Dorsolateral prefrontal cortex (tissue), 122 donors: ENCODE measurements at places on chromosomes 5 and 9.

DNA sequence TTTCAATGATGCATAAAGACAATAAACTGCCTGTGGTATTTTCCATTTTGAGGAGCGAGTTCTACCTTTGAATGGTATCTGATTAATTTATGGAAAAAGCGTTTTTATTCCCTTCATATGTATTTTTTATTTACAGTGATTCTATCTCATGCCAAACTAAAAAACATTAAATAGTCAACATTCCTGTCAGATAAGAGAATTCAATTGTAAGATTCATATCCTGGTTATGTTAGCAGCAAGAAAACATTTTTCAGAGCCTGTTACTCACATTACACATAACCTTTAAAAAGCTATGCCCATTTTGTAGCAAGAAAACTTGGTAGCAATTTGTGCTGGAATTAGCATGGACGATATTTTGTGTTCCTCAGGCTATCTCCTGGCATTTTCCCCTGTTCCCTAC, 55.1 kb upstream of the PRLR start:
- DNase-seq: no peak

DNA sequence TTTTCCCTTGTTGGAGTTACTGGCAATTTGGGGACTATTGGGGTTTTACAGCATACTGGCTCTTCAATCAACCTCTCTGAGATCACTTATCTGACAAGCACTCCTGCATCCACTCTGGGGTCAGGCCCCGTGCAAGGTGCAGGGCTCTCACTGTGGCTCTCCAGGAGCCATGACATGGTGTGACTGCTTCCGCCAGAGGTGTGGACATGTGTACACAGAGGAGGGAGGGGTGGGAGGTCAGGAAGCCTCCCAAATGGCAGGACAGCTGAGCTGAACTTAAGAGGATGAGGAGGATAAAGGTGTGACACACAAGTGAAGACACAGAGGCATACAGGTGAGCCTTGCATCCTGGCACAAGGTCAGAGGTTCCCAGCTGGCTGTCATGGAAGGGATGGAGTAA, 24.3 kb downstream of the SHB start:
- DNase-seq: no peak

DNA sequence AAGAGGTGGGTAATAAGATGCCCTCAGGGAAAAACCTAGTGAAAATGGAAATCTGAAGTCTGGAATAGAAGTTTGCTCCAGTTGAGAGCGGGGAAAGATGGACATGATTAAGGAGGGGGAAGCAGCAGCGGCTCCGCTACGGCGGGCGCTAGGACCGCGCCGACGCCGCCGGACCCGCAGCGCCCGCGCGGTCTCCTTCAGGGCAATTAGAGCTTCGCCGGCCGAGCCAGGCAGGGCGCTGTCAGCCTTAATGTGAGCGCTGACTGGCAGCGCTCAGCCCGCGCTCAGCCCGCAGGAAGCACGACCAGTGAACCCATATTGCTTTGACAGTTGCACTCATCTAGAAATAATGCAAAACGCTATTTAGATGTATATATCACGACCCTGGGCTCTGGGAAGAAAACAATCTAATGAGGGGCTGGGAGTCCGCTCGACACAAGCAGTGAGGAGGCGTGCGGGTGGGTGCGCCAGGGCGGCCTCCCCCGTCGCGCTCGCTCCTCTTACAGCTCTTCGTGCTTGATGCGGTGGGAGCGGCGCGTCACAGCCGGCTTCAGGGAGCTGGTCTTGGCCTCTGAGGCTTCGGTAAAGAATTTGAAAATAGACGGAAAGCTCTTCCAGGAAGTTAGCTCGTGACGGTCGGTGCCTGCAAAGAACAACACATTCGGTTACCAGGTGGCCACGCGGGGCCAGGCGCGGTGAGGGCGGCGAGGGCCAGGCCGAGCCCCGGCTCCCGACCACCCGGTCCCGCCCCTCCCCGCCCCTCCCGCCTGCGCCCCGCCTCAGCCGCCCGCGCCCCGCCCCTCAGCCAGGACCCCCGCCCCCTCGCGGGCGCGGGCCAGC, 37.7 kb downstream of the NR2F1 start:
- DNase-seq: peak; percentile 74

- no peak for DNase-seq
These were observed 97.0 kb downstream of the MEF2C start for GRCh38 chr5:88785746-88786565.

DNA sequence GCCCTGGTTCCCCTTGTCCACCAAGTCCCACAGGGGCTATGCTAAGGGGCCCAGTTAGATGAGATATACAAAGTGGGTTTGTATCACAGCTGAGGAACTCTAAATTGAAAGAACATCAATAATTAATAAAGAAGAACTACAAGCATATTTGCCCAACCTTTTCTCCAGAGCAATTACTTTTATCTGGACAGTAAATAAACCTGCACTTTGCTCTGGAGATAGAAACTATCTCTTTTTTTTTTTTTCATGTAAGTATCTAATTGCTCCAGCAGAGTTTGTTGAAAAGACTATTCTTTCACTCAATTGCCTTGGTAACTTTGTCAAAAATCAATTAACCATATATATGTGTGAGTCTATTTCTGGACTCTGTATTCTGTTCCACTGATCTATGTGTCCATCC, 6.0 kb upstream of the CDKN2AIPNL start:
- DNase-seq: no peak

- no peak for DNase-seq
These were observed 677.0 kb upstream of the WWC1 start for GRCh38 chr5:167614294-167615021.

GRCh38 chr5:66897356-66897755, 299.2 kb downstream of the CD180 start:
- DNase-seq: no peak

DNA sequence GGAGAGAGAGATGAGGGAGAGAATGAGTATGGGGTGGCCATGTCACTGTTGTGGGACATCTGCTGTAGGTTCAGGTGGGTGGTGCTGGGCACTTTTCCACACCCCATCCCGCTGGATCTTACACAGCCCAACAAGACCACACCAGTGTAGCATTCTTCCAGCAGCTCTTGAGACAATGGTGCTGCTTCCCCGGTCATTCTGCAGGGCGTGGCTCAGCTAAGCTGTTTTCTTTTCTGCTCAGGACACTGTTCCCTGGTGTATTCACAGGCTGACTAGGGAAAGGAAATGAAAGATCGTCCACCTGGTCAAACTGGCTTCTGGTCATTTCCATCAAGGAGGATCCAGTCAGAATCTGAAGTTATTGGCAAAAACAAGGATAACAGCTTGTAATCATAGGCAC, 75.6 kb downstream of the S1PR3 start:
- DNase-seq: no peak

DNA sequence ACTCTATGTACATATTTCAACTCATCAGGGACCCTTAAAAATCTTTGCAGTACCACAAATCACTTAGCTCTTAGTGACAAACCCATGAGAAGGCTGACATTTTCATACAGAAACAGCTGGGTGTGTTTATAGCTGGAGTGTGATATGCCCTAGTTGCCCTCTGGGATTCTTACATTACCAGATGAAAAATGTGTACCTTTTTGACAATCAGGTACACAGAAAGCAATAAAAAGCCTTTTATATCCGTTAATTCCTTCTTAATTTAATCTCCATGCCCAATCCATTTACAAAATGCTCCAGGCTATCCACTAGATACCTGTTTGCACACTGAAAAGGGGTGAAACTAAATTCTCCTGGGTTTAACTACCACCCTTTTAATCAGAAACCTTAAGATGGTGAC, 222.9 kb downstream of the KIAA0825 start:
- no peak for DNase-seq

DNA sequence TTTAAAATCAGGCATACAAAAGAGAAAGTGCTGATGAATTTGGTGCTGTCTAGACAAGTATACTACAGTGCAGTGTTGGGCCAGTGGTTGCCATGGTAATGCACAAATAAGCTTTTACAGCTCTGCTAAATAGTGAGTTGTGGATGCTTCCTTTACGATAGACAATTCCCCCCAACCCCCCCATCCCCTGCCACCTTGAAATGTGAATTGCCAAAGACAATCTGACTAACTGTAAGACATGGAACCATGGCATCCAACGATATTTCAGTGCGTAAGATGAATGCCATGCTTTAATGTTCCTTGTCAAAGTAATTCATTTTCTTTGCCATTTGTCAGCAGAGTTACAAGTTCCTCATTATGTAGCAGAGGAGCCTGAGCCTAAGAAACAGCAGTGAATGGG, 91.5 kb upstream of the NREP start:
- no peak for DNase-seq

GRCh38 chr5:6714226-6715041, 1.2 kb downstream of the TENT4A start:
- DNase-seq: no peak

- DNase-seq: no peak
These were observed 10.4 kb downstream of the TRIM14 start for GRCh38 chr9:98108531-98109031.

DNA sequence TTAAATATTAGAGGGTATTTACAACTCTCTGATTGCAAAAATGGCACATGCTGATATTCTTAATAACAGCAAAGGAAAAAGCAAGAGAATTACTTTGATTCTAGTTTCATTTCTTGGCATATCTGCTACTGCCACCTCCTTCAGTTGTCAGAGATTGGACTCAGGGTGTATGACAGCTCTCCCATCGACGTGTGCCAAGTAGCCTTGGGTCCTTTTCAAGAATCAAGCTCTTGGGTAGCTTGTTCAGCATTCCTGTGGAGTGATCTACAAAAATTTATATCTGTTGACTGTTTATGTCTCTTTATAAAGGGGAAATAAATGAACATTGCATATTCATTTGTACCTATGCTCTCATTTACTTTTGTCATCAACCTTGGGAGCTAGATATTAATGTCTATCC, 315.6 kb downstream of the PRR16 start:
- no peak for DNase-seq

- no peak for DNase-seq
These were observed 75.2 kb downstream of the NPR3 start for GRCh38 chr5:32786311-32786710.

DNA sequence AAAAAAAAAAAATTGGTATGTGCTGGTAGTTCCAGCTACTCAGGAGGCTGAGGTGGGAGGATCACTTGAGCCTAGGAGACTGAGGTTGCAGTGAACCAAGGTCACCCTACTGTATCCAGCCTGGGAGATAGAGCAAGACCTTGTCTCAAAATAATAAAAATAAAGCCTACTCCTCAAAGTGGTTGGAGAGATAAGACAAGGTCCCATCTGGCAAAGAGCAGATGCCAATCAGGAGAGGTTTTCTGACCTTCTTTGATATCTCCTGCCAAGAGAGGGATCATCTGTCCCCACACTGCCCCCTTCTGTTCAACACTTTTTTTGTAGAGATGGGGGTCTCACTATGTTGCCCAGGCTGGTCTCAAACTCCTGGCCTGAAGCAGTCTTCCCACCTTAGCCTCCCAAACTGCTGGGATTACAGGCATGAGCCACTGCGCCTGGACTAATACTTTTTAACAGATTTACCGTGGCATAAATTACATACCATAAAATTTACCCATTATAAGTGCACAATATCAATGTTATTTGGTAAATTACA, 64.7 kb downstream of the SH3PXD2B start:
- no peak for DNase-seq

GRCh38 chr9:104658496-104659195, 35.7 kb upstream of the OR13D1 start:
- DNase-seq: no peak

DNA sequence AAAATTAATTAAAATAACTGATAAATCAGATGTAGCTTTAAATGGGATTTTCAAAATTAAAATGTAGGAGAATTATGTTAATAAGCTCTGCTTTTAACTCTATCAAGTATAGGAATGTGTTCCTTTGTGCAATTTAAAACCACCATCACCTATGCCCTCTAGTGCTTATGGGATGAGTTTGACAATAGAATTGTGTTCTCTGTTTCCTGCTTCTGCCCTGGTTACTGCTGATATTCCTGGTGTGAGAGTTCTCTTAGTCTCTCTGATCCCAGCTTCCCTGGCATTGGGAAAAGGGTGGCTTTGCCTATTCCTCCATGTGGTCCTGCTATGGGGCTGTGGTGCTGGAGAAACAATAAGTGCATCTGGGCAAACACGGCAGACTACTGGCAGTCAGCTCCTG, 8.1 kb downstream of the LRRTM2 start:
- no peak for DNase-seq

GRCh38 chr5:7493081-7493480, 97.1 kb downstream of the ADCY2 start:
- no peak for DNase-seq

DNA sequence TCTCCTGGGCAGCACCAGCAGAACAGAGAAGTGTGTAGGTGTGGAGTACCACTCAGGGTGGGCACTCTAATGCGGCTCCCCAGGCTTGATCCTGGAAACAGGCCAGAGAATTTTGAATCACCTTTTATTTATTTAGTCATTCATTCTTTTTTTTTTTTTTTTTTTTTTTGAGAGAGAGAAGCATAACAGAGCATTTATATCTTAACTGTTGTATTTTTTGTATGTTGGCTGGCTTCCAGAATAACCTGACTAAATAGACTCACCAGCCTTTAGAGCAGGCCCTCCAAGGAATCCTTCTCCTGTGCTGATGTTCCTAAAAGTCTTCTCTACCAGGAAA, 153.4 kb downstream of the PIK3R1 start:
- DNase-seq: no peak

DNA sequence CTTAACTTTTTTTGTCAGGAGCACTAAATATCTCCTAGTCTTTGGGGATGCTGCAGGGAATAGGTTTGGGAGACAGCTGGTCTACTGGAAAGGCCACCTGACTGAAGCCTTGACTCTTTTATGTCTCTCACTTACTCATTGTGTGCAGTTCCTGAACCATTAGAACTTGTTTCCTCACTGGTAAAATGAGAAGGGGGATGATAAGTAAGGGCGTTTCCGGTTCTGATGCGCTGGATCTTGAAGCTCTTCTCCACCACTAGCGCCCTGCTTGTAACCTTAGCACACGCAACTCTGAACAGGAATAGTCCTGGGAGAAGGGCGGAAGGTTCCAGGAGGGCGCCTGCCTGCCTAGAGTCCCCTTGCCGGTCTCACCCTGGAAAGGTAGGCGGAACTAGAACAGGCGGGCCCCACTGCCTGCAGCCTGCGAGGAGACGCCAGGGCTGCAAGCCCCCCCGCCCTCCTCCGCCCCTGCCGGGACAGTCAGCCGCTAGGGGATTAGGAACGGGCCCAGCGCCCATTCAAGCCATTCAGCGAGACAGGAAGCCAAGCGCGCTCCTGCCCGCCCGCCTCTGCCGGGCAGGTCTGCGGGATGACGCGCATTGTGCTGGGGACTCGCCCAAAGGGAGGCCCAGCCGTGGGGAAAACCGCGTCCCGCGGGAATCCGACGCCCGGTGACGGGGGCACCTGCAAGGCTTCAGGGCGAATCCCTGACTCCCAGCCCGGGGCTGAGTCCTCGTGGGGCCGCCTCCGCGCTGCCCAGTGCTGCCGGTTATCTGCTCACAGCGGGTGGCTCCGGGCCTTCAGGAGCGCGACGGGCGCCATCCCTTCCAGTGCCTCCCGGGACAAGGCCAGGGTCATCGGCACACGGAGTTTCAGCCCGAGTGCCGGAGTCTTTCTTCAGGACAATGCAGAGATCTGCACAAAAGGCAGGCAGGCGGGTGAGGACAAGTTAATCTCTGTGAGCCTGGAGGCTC, 44.0 kb upstream of the XPA start:
- peak; percentile 10 for DNase-seq
